Amniotic epithelial cell (primary cell): ENCODE measurements at places on chromosomes 6 and 20.

- no peak for DNase-seq
Observed at GRCh38 chr20:14757728-14758127, 420.3 kb upstream of the FLRT3 start.

DNA sequence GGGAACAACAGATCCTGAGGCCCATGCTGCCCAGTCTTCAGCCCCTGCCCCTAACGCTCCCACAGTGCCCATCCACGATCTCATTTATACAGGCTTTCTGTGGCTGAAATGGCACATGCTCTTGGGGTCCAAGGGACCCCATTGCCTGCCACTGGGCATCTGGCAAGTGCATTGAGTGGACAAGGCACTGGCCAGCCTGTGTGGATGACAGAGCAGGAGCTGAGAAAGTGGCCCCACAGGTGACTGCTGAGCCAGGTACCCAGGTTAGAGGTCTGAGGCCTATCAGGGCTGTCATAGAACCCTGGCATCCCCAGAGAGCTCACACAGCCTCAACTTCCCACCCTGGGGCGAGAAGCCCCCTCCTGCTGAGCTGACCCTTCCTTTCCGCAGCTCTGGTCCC, 86.0 kb upstream of the NXT1 start:
- DNase-seq = no peak

DNA sequence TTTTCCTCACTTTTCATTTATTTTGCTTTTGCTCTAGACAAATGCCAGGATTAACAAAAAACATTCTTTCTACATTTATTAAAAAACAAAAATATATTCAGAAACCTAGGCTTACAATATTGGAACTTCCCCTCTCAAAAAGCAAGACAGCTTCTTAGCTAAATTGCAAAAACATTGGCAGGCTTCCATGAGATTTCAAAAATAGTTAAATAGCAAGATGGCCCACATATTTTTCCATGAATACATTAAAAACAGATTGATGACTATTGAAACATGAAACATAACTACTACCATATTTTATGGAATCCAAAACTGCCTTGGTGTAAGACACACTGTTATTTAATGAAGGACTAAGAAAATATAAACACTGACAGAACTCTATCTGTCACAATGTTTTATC, 92.0 kb downstream of the LY86 start:
- no peak for DNase-seq

DNA sequence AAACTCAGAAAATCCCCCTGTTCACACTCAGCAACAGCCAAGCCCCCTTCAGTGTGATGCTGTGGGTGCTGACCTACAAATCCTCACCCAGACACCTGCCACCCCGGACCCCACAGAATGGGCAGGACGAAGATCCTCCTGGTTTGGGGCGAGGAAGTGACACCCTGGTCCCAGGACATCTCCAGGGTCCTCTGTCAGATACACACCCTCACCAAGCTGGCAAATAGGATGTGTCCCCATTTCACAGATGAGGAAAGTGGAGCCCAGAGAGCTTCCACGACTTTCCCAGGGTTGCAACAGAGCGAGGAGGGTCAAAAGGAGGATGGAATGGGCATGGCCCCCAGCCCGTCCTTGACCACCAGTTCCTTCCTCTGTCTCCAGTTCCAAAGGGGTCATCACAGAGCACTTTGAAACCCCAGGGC, 92.0 kb upstream of the AFDN start:
- DNase-seq = no peak

GRCh38 chr6:112232845-112233256, 21.5 kb downstream of the LAMA4 start:
- DNase-seq = no peak
